Activated CD4-positive, alpha-beta T cell treated with anti-CD3 and anti-CD28 coated beads, Interleukin-2, amount 10 ng/mL, durations not matched to agents 7 days and 5 days (primary cell): ENCODE measurements at places on chromosomes 3 and 15. TPM values are rescaled to one million over a fixed set of nuclear protein-coding genes. Genes with fewer than 3 reads are reported as not detected.

DNA sequence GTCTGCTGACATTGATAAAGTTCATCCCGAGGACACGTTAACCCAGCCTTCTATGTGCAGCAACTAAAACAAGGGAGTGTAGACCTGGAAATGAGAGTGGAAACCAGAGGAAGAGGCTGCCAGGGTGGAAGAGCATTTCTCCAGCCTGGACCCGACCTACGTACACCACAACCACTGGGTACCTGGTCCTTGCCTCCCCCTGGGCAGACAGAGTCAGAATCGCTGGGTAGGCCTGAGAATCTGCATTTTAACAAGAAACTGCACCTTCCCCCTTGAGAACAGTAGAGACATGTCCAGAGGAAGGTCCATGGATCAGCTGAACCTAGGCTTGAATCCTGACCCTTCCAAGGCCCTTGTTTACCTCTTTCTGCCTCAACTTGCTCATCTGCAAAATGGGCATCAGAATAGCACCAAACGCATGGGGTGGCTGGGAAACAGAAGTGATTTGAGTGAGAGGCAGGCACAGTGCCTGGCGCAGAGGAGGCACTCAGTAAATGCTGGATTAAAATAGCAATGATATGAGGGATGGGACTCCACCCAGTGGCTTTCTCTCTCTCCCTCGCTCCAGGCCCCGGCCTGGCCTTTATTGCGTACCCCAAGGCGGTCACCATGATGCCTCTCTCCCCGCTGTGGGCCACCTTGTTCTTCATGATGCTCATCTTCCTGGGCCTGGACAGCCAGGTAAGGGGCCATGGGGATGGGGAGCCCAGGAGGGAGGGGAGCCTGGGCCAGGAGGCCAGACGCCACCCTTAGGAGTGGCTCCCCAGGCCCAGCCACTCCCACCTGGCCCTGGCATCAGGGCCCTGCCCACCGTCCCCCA, 66.9 kb upstream of the SLC6A1 start:
- DNase-seq: no peak
- H3K36me3 ChIP-seq: no peaks in the 10 kb centered on the region
- peaks cover 20% of the 10 kb centered on the region for H3K27me3 ChIP-seq
- no peak overlapping the region for H3K4me3 ChIP-seq

GRCh38 chr3:51686512-51687215, 15.6 kb downstream of the TEX264 start:
- peaks cover 78% of the 10 kb centered on the region for H3K4me1 ChIP-seq
- peaks cover 72% of the 10 kb centered on the region for H3K36me3 ChIP-seq
- peak overlapping the region; percentile 62 for H3K4me3 ChIP-seq

- H3K27ac ChIP-seq: peak overlapping the region; percentile 31
- DNase-seq: no peak
- H3K4me3 ChIP-seq: peak overlapping the region; percentile 89
- no peaks in the 10 kb centered on the region for H3K27me3 ChIP-seq
- peaks cover 57% of the 10 kb centered on the region for H3K4me1 ChIP-seq
Measured at GRCh38 chr3:63914312-63914711, 2.1 kb upstream of the SCAANT1 start.

- no peaks in the 10 kb centered on the region for H3K36me3 ChIP-seq
- peaks cover 16% of the 10 kb centered on the region for H3K27me3 ChIP-seq
- no peak for DNase-seq
- no peak overlapping the region for H3K27ac ChIP-seq
- H3K4me1 ChIP-seq: no peaks in the 10 kb centered on the region
Measured at GRCh38 chr3:194112120-194113106, 23.5 kb upstream of the HES1 start.

GRCh38 chr3:79041621-79042020, 726.2 kb downstream of the ROBO1 start:
- DNase-seq: no peak
- H3K36me3 ChIP-seq: no peaks in the 10 kb centered on the region
- H3K27ac ChIP-seq: no peak overlapping the region
- H3K4me1 ChIP-seq: no peaks in the 10 kb centered on the region
- no peak overlapping the region for H3K4me3 ChIP-seq
- H3K27me3 ChIP-seq: no peaks in the 10 kb centered on the region

- H3K27me3 ChIP-seq: no peaks in the 10 kb centered on the region
- H3K36me3 ChIP-seq: no peaks in the 10 kb centered on the region
Measured at GRCh38 chr3:115659253-115660220, 36.2 kb downstream of the GAP43 start.

Gene CELSR3
- 8.6 TPM for total RNA-seq

- H3K4me3 ChIP-seq: no peak overlapping the region
- no peak for DNase-seq
- H3K27me3 ChIP-seq: no peaks in the 10 kb centered on the region
- no peaks in the 10 kb centered on the region for H3K36me3 ChIP-seq
Measured at GRCh38 chr15:77292969-77293558, 126.8 kb downstream of the PEAK1 start.

DNA sequence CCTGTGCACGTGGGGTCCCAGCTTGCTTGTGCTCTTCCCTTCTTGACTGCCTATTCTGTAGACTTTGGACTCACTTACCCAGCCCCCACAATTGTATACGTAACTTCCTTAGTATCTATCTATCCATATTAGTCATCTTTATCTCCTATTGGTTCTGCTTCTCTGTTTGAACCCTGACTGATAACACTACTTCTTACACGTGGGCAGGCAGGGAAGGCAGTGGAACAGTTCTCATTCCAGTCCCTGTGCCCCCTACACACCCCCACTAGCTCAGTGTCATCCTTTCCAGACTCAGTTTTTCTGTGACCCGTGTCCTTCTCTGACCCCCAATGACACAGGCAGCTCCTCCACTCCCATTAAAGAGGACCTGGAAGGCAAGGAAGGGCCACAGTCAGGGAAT, 74.2 kb upstream of the FBN1 start:
- H3K27me3 ChIP-seq: no peaks in the 10 kb centered on the region
- peaks cover 26% of the 10 kb centered on the region for H3K36me3 ChIP-seq
- H3K4me3 ChIP-seq: no peak overlapping the region
- no peak for DNase-seq
- no peak overlapping the region for H3K27ac ChIP-seq
